ENCODE measurements at places on chromosomes 16 and 17.

GRCh38 chr16:65079549-65079948 is 42.3 kb downstream of the CDH11 start:
- DNase-seq = no peak

DNA sequence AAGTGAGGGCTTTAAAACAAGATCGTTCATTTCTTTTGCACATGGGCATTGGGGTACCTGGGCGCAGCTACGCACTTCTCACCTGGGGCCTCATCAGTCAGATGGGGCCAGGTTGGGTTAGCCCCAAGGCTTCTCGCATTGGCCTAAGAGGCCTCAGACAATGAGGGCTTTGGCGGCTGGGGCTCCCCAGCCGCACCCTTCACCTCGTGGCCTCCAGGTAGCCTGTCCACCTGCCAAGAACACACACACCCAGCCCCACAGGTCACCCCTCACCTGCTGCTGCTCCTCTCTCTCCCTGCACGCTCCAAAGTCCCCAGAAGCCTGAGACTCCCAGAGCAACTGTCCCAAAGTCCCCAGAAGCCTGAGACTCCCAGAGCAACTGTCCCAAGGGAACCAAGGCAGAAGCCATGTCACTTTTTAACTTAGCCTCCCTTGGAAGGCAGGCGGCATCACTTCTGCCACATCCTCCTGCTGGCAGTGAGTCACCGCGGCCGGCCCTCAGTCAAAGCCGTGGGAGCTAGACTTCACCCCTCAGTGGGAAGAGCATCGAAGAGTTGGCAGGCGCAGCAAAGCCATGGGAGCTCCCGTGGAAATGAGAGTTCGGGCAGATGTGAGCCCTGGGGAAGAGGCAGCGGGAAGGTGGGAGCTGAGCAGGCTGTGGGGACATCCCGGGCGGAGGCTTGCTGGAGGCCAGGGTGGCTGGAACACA is 78.9 kb upstream of the PLCG2 start:
- DNase-seq = no peak

GRCh38 chr16:27991876-27992275 is 71.6 kb downstream of the GSG1L start:
- DNase-seq = no peak

DNA sequence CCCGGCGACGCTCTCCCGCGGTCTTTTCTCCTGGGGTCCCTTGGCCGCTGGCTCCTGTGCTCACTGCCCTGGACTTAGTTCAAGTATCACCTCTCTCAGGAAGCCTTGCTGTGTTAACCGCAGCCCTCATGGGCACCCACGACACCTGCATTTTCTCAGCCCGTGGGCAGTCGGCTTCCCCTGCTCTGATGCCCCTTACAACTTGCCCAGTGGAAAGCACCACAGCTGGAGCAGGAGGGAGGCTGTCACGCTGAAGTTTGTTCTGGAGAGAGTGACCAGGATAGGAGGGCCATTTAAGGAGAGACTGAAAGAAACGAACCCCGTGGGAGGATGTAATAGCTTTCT is 395 bp downstream of the STXBP4 start:
- DNase-seq = no peak

DNA sequence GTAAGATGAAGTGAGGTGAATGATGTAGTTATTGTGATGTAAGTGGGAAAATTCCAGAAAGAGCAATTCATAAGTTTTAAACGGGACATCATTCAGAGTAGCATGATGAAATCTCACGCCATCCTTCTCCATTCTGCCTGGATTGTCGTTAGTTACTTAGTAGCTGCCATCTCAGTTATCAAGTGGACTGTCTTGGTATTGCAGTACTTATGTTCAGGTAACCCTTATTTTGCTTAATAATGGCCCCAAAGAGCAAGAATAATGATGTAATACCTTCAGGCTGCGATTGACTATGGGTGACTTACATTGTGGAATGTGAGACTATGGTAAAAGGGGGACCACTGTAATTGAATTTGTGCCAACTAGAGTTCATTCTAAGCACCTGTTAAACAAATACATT is 234.1 kb upstream of the TOM1L1 start:
- DNase-seq = no peak

DNA sequence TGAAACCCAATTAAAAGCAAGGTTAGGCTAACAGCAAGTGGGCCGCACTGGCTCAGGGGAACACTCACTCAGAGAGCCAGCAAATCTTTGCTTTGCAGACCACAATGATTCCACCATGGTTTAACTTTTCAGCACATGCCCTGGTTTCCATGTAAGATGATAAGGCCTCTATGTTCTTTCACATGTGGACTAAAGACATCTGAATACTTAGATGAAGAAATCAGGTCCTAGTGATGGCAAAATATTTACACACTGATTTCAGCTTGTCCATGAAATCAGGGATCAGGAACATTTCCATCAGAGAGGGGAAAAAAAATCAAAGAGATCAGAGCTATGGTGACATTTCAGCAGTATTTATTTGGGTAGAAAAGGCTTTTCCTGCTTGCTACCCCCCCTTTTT is 258.2 kb upstream of the IRX5 start:
- no peak for DNase-seq

- DNase-seq = no peak
Observed at GRCh38 chr17:623121-623520, 91.5 kb downstream of the VPS53 start.

All from endothelial cell (in vitro differentiated cells).